ENCODE measurements at places on chromosomes 12 and 14. TPM values are rescaled to one million over a fixed set of nuclear protein-coding genes. Genes with fewer than 3 reads are reported as not detected.

The SIX1 gene
- total RNA-seq, result 58.0 TPM

The LEMD3 gene
- total RNA-seq, result 10.4 TPM

The RAN gene
- 721 TPM for total RNA-seq

The PLEKHD1 gene
- 0.69 TPM for total RNA-seq

The ALDH2 gene
- 135 TPM for total RNA-seq

The AQP2 gene
- not detected for total RNA-seq

The GLT1D1 gene
- 1.7 TPM for total RNA-seq

DNA sequence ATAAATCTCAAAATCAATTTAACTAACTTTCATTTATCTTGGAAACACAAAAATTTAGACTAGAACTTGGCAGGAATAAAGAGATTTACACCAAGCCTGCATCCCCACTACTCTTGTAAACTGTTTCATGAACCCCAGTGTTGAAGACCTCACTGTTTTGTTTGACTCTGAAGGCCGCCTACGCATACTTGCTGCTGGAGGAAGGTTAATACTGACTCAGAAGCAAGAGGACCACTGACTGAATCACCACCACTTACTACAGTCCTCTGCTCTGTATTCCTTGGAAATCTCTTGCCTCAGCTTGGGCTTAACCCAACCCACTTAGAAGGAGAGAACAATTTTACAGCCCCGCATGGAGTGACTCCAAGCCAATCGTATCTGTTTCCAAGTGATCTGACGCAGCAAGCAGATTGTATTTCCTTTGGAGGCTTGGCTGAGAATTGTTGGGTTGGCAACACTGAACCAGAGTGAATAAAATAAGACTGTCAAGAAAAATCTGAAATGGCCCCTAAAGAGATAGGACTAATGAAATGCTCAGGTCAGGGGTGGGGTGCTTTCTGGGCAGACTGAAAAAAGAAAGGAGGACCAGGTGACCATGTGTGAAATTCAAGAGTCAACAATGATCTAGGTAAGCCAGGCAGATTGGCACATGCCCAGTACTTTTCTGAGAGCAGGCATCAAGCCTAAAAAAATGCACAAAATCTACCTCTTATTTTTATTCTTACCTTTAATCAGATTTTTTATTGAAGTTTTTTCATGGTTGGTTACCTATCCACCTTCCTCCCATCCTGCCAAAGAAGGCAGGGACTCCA lies 248.6 kb downstream of the ZFP36L1 start:
- DNase-seq, result peak; percentile 79
- peak overlapping the region; percentile 96 for H3K27ac ChIP-seq
- no peak overlapping the region for H3K4me3 ChIP-seq
- H3K4me1 ChIP-seq, result peaks cover 59% of the 10 kb centered on the region
- no peaks in the 10 kb centered on the region for H3K36me3 ChIP-seq

- H3K27ac ChIP-seq, result no peak overlapping the region
- no peaks in the 10 kb centered on the region for H3K36me3 ChIP-seq
- no peaks in the 10 kb centered on the region for H3K4me1 ChIP-seq
- H3K27me3 ChIP-seq, result peaks cover 9% of the 10 kb centered on the region
- no peak overlapping the region for H3K4me3 ChIP-seq
Observed at GRCh38 chr12:57539-57938, 9.0 kb upstream of the IQSEC3 start.

GRCh38 chr14:76346391-76347160 lies 29.4 kb upstream of the ESRRB start:
- H3K36me3 ChIP-seq, result no peaks in the 10 kb centered on the region
- H3K4me3 ChIP-seq, result no peak overlapping the region
- peaks cover 4% of the 10 kb centered on the region for H3K4me1 ChIP-seq

- H3K27me3 ChIP-seq, result no peaks in the 10 kb centered on the region
- DNase-seq, result no peak
- no peaks in the 10 kb centered on the region for H3K36me3 ChIP-seq
- no peak overlapping the region for H3K27ac ChIP-seq
Observed at GRCh38 chr12:18580706-18581105, 157.1 kb downstream of the PLCZ1 start.

DNA sequence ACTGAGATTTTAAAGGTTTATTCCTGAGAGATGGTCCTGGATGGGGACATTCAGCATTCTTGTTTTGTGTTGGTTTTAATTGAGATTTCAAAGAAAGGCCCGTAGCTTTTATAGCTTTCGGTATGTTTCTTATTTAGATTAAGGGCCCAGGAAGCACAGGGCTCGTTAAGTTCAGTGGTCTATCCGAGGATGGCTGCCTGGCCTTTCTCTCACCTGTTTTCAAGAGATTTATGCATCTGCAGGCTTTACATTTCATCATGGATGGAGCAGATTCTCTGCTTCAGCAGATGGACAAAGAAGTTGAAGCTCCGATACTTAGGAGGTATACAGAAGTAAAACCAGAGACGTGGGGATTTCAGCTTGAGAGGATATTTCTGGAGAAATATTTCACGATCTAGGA lies 16.0 kb downstream of the FZD10 start:
- no peak for DNase-seq
- H3K36me3 ChIP-seq, result no peaks in the 10 kb centered on the region
- no peaks in the 10 kb centered on the region for H3K4me1 ChIP-seq

GRCh38 chr14:104307627-104308401 lies 169.4 kb downstream of the KIF26A start:
- no peaks in the 10 kb centered on the region for H3K27me3 ChIP-seq
- H3K4me3 ChIP-seq, result no peak overlapping the region
- H3K27ac ChIP-seq, result no peak overlapping the region

- H3K27me3 ChIP-seq, result peaks cover 6% of the 10 kb centered on the region
- no peaks in the 10 kb centered on the region for H3K4me1 ChIP-seq
- H3K4me3 ChIP-seq, result no peak overlapping the region
- DNase-seq, result no peak
- H3K36me3 ChIP-seq, result no peaks in the 10 kb centered on the region
- no peak overlapping the region for H3K27ac ChIP-seq
Observed at GRCh38 chr14:94124582-94125377, 4.6 kb downstream of the IFI27L2 start.

DNA sequence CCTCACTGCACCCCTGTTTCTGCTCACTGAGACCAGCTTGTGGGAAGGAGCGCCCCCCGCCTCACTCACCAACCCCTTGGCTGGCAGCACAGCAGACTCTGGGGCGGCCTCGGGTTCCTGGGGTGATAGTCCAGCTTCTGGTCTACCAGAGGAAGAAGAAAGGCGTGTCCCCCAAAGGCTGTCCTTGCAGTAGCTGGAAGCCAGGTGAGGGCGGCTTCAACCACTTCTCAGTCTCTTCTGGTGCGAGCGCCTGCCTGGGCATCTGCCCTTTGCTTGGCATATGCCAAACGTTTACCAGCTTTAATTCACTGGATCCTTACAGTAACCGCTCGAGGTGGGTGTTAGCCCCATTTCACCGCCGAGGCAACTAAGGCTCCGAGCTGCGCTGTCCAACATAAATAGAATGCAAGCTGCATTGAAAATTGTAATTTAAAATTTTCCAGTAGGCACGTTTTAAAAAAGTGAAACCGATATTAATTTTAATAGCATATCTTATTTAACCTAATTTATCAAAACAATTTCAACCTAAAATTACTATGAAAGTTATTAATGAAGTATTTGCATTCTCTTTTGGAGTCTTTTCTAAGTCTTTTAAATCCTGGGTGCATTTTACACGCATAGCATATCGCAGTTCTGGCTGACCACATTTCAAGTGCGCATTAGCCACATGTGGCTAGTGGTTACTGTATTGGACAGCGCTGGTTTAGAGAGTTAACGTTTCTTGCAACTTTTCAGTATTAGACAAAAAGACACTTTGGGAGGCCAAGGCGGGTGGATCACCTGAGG lies 872 bp downstream of the FAM177A1 start:
- H3K36me3 ChIP-seq, result no peaks in the 10 kb centered on the region
- H3K4me1 ChIP-seq, result peaks cover 26% of the 10 kb centered on the region
- H3K27ac ChIP-seq, result peak overlapping the region; percentile 95
- DNase-seq, result no peak
- peak overlapping the region; percentile 95 for H3K4me3 ChIP-seq

DNA sequence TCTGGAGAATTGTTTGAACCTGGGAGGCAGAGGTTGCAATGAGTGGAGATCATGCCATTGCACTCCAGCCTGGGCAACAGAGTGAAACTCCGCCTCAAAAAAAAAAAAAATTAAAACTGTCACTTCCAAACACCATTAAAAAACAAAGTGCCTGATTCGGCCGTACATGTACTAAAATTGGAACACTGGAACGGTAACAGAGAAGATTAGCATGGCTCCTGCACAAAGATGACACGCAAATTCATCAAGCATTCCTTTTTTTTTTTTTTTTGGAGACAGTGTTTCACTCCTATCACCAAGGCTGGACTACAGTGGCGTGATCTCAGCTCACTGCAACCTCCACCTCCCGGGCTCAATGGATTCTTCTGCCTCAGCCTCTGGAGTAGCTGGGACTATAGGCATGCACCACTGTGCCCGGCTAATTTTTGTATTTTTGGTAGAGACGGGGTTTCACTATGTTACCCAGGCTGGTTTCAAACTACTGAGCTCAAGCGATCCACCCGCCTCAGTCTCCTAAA lies 40.2 kb upstream of the SINHCAF start:
- H3K36me3 ChIP-seq, result no peaks in the 10 kb centered on the region
- DNase-seq, result no peak
- H3K27me3 ChIP-seq, result no peaks in the 10 kb centered on the region
- peaks cover 10% of the 10 kb centered on the region for H3K4me1 ChIP-seq

DNA sequence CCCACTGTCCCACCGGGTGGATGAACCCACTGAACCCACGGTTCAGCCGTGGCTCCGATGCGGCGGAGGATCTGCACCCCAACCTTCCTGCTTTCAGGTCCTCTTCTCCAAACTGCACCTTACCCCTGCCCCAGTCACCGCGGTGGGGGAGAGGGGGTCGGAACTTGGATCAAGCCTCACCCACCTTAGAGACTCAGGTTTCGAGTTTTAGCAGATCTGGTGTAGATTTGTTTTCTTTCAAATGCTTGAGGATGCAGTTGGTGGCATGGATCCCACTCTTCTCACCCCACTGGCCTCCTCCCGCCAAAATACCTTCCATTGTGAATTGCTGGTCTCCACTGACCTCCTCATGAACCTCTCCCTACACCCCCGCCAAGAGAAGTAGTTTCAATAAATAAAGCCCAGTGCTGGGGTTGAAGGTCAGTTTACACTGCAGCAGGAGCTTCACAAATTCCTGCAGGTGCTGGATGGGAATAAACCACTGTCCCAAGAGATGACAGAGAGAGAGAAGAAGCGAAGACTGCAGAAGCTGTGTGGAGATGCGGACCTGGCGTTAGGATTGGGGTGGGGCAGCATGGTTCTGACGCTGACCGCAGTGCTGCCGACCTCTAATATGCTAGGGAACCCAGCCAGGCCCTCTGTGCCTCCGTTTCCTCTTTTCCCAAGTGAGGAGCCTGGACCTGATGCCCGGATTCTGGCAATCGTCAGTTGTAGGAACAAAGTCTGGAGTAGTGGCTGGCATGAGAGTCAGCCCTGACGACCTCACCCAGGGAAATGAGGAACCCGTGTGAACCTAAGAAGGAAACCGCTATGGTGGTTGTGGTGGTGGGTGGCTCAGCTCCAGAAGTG lies 7.4 kb downstream of the TTC6 start:
- H3K27me3 ChIP-seq, result peaks cover 52% of the 10 kb centered on the region
- H3K4me1 ChIP-seq, result peaks cover 17% of the 10 kb centered on the region
- H3K4me3 ChIP-seq, result no peak overlapping the region
- no peak for DNase-seq

GRCh38 chr14:100698666-100699448 lies 27.8 kb upstream of the DLK1 start:
- H3K27ac ChIP-seq, result no peak overlapping the region
- H3K4me1 ChIP-seq, result no peaks in the 10 kb centered on the region
- no peaks in the 10 kb centered on the region for H3K36me3 ChIP-seq
- peaks cover 23% of the 10 kb centered on the region for H3K27me3 ChIP-seq

GRCh38 chr12:81987371-81987770 lies 228.2 kb upstream of the PPFIA2 start:
- H3K27ac ChIP-seq, result no peak overlapping the region
- no peak overlapping the region for H3K4me3 ChIP-seq
- DNase-seq, result no peak
- no peaks in the 10 kb centered on the region for H3K27me3 ChIP-seq

DNA sequence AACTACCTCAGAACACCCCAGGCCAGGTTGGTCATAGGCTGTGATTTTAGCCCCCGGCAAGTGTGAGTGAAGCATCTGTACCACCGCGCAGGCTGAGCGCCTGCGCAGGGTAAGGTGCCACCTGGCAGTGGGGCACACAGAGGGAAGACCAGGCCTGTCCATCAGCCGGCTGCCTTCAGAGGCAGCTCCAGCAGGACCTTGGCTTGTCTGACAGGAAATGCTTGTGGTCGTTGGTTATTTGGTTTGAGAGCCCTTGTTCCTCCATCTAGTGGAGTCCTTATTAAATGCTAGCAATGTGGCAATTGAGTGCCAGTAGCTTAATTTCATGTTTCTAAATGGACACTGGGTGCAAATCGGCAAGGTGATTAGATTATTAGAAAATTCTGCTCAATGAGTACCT lies 27.5 kb downstream of the SLC25A29 start:
- peaks cover 33% of the 10 kb centered on the region for H3K4me1 ChIP-seq
- peak overlapping the region; percentile 9 for H3K27ac ChIP-seq
- no peak for DNase-seq
- H3K4me3 ChIP-seq, result no peak overlapping the region
- H3K27me3 ChIP-seq, result no peaks in the 10 kb centered on the region

DNA sequence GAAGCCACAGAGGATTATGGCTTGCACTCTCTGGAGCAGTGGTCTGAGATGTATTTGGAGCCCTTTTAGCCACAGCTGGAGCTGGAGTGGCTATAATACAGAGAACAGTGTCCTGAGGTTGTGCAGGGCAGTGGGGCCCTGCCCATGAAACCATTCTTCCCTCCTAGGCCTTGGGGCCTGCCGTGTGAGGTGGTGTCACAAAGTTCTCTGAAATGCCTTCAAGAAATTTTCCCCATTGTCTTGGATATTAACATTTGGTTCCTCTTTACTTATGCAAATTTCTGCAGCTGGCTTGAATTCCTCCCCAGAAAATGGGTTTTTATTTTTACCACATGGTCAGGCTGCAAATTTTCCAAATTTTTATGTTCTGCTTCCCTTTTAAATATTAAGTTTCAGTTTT lies 79.3 kb downstream of the UNC79 start:
- no peaks in the 10 kb centered on the region for H3K27me3 ChIP-seq
- H3K36me3 ChIP-seq, result no peaks in the 10 kb centered on the region
- no peaks in the 10 kb centered on the region for H3K4me1 ChIP-seq
- DNase-seq, result no peak

DNA sequence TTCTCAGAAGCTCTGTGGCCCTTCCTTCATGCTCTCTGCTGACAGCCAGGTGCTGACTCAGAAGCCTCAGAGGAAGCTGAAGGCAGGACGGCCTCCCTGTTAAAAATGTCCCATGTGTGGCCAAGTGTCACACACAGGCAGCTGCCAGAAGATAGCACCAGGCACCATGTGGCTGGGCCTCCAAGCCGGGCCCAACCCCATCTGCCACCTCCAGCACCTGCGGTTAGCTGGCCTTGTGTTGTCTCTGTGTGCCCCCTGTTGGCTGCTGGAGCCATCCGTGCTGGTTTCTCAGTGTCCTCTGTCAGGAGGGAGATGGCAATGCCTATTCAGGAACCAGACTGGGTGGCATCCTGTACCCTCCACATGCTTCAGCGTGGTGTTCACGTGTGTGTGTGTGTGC lies 63.2 kb downstream of the TSPAN11 start:
- DNase-seq, result no peak
- no peaks in the 10 kb centered on the region for H3K36me3 ChIP-seq
- no peaks in the 10 kb centered on the region for H3K4me1 ChIP-seq
- no peaks in the 10 kb centered on the region for H3K27me3 ChIP-seq
